ENCODE measurements at places on chromosomes 2 and 18.

DNA sequence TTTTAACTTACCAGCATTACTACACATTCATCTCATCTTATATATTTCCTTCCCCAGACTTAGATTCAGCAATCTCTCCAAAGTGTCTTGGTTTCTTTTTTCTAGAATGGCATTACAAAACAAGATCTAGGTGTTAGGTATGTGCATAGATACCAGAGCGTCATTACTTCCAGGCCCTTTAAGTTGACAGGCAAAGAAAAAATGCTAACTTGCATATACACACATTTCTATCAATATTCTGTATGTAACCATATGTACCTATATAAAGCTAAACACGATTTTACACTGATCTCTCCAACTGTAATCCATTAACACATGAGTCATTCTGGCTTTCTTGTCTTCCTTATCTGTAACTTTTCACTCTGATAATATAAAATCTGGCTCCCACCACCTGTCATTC is 503.8 kb upstream of the NRXN1 start:
- DNase-seq = no peak

DNA sequence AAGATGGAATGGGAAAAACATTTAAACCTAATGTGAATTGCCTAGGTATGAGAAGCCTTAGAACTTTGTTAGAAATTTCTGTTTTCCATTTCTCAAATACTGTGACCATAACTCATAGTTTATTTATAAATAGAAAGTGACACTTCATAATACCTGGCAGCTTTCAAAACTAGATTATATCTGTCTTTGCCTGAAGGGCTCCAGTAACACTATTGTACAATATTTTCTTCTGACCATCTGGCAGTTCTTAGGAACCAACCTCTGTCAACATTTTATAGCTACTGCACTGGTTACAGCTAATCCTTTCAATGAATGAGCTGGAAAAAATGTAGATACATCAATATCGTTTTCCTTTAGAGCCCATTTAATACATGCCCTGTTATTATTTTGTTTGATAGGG is 237.4 kb downstream of the CAMKMT start:
- no peak for DNase-seq

- no peak for DNase-seq
Measured at GRCh38 chr2:119630121-119630520, 48.9 kb upstream of the TMEM177 start.

DNA sequence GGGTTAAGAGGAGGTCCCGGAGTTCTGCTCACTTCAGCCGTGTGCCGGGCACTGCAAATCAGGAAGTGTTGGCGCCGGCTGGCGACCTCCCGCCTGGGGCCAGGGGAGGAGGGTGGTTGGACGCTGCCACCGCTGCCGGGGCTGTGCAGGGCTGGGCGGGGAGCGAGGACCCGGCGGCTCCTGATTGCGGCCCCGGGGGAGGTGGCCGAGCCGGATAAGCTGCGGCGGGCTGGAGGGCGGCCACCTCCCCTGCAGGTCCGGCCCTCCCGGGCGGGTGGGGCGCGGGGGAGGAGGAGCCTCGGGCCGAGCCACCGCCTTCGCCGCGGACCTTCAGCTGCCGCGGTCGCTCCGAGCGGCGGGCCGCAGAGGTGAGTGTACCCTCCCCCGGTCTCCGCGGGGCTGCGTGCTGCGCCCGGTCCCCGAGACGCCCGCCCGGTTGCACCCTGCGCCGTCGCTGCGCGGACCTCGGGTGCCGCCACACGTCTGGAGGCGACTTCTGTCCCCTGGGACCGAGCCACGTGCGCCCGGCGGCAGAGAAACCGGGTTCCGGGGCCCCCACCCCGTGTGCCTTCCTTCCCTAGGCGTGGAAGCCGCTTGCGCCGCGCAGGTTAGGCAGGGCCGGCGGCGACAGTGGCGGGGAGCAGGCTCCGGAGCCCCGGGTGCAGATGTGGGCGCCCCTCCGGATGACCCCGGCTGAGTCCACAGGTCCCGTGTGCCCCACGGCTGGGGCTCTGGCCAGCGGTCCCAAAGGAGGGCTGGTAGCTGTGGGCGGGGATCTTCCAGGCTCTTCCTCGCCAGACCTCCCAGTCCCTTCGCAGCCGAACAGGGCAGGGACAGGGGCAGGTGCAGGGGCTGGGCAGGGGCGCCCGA is at the start of gene STEAP3:
STEAP3 (plus strand) TSS at position 314 of the 870 bp plus-strand sequence. CDS start 7,179 bp downstream, outside the sequence.
- DNase-seq = peak; percentile 3

DNA sequence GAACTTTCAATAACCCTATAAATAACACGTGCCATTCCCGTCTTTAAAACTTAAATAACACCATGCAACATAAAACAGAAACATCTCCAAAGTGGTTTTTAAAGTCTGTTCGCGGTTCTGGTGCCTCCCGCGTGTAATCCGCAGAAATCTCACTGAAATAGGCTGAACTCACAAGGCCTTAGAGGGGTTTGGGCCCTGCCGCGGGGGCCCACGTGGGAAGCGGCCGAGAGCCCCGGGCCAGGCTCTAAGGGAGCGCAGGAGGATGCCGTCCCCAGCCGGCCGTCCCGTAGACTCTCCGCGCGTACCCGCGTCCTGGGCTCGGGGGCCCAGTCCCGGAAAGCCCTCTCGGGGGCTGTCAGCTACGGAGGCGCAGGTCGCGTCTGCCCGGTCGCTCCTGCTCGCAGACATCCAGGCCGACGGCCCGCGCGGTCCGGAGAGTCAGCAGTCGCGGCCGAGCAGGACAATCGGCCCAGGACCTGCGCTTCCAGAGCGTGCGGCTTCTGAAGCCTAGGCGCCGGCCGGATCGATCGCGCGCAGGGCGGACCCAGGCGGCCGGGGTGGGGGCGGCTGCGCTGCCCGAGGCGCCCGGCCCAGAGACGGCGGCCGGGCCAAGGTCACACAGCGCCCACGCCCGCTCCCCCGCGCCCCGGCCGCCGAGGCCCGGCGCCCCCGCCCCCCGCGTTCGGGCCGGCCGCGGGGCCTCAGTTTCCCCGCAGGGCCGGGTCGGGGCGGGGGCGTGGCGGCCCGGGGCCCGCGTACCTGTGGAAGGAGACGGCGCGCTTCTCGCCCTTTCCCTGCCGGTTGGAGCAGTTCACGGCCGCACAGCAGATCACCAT is 558 bp downstream of the THAP4 start:
- no peak for DNase-seq

DNA sequence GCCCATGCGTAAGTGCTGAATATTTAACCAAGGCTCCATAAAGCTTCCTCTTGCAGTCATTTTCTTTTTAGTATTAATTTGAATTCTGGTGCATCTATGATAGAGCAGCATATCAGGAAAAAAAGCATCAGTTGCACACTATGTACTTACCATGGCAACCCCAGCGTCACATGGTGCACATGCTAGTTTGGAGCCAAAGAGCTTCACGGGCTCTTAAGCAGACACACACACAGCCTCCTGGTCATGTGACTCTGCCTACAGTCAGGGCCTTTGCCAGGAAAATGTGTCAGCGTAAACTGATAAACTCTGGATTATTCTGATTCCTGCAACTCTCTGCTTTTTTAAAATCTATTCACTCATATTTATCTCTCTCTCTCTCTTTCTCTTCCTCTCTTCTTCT is 30.2 kb downstream of the NYAP2 start:
- DNase-seq = no peak

DNA sequence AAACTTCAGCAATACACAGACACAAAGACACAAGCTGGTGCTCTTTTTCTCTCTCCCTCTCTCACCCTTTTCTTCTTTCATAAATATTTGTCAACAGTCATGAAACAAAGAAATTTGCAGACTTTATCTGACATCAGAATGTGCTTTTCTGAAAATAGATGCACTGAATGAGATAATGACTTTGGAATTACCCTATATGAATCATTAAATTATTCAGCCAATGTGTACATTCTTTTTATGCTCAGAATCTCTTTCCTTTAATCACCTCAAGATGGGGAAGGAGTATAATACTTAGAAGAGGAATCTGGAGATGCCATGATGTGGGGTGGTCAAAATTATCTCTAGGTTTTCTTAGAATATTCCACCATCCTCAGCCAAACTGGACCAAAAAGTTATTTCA is 289.9 kb downstream of the LRRTM1 start:
- no peak for DNase-seq

All from NCI-H748 treated with DMSO at 0.1 percent for 48 hours (cell line).